CD4-positive, alpha-beta T cell (primary cell): ENCODE measurements at places on chromosomes 7 and 10.
A peak's percentile ranks its signal among the peaks of the same experiment; 100 is the strongest.

DNA sequence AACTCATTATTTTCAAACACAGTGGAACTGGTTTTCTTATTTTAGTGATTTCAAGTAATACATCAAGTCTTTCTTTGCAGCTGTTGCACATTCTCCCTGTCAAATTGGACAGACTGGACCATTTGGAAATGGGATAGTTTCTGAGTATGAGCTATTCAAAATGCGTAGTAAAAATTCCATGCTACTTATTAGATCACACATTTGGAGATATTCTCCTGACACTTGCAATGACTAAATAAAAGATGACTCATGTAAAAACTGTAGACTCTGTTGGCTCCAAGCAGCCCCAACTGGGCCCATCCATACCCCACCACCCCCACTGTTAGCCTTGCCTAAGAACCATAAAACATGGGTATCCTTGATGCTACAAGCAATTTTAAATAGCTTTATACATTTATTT lies 25.9 kb upstream of the BICC1 start:
- no peak for DNase-seq

DNA sequence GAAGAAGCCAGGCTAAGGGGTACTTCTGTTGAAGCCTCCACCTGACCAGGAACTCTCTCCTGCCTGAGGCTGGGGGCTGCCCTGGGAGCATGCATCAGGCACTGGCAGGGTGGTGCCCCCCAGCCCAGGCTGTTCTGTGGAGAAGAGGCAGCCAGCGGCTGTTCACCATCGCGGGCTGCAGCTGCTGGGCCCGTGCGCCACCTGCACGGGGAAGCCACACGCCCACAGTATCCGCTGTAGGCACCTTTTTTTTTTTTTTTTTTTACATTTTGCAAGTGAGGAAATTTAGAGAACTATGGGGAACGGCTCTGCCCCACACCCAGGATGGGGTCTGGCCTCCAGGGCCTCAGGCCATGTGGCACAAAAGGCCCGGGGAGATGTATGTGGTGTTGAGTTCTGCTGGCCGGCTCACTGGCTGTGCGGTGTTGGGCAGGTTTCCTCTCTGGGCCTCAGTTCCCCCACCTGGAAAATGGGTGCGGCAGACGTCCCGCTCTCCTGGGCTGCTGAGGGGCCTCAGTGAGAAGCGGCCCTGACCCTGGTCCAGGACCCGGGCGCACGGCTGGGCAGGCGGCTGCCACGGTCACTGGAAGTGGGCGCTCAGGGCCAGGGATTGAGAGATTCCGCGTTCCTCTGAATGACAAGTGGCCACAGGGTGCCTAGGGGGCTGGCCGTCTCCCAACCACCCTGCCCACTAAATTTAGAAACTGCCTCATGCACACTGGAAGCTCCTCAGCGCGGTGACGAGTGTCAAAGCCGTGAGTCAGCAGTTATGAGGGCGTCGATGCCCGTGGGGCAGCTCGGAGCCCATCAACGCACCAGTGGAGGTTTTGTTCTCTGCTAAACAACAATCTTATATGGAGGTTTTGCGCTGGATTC lies 8.8 kb upstream of the INTS1 start:
- DNase-seq, result peak; percentile 56

DNA sequence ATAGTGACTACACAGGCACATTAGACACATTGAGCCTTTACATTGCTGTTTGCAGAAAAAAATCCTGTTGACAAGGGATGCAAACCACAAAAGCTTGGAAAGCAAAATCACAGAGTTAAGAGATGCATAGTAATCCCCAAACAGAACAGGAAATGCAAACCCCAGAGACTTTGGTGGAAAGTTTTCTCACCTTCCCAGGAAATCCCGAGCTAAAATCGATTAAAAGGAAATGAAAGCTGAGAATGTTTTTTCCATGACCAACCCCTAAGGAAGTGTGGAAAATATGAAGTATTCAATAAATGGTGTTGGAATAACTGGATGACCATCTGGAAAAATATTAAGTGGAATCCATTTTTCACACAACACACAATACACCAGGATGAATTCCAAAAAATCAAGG lies 598.7 kb downstream of the GRID1 start:
- DNase-seq, result no peak

GRCh38 chr10:113820507-113820906 lies 33.4 kb downstream of the DCLRE1A start:
- no peak for DNase-seq

GRCh38 chr10:47276071-47276470 lies 23.9 kb upstream of the GDF10 start:
- DNase-seq, result no peak
